Fibroblast of gingiva (primary cell): ENCODE measurements at places on chromosomes 2 and 18.

GRCh38 chr18:72155327-72155726 is 388.8 kb downstream of the CBLN2 start:
- peak; percentile 4 for DNase-seq

GRCh38 chr2:140542627-140543026 is 1588.2 kb downstream of the LRP1B start:
- no peak for DNase-seq

DNA sequence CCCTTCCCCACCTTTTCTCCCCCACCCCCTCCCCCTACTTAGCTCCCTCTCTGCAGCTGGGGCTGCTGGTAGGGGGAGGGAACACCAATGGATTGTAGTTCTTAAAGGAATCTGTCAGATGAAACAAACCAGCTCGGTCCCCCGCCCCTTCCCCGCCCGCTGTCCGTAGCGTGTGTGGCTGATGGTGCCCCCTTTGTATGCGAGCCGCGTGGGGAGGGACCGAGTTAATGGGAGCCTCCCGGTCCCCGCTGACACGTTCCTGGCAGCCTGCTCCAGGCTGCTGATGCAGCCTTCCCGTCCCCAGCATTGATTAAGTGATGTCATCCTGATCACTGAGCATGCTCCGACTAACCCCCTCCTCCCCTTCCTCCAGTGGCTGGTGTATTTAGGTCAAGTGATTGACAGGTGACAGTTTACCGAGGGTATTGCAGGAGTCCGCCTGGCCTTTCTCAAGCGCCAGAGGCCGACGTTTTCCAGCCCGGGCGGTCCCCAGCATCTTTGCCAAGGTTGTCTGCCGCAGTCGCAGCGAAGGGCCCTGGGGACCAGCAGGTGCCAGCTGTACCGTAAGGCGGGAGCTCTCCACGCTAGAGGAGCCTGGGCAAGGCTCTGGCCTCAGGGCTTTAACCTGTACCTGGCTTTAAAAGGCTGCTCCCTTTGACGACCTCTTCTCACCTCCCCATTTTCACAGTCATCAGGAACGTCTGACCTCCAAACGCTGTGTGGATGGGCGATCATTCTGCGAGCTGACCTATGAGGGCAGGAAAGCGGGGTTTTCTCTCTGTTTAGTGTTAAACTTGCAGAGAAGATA is 1.8 kb downstream of the KIF5C start:
- no peak for DNase-seq

DNA sequence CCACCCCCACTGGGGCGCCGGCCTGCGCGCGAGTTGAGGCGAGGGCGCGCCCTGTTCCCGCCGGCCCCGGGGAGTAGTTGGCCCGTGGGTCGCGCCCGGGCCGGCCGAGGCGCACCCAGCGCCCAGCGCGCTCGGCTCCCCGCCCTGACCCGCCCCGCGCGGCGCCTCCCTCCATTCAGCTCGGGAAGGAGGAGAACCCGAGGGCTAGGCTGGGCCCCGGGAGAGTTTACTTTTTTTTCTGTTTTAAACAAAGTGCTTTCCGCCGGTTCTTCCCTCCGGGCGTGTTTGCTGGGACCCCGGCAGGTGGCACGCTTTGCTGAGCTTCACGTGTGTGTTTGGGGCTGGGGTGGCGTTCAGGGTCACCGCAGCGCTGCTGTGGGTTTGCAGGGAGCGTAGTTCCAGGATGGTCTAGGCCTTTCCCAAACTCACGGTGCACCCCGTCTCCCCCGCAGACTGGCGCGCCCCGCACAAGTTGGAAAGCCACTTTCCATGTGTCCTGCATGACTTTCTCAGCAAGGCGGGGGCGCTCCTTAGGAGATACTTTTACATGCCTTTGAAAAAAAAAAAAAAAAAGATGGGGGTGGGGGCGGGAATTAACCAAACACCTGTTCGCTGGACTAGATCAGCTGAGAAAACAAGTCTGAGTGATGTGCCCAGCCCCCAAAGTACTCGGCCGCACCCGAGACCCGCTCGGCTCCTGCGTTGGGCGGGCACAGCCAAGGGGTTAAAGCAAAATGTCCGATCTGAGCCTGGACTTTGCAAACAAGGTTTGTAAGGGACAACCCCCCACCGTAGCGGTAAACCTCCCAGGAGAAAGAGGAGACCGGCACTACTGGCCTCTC is 825 bp downstream of the ITGA6 start:
- no peak for DNase-seq

GRCh38 chr2:13066676-13067075 is 349.9 kb downstream of the TRIB2 start:
- no peak for DNase-seq

- peak; percentile 90 for DNase-seq
These were observed 8.1 kb downstream of the LBH start for GRCh38 chr2:30239308-30239985.

DNA sequence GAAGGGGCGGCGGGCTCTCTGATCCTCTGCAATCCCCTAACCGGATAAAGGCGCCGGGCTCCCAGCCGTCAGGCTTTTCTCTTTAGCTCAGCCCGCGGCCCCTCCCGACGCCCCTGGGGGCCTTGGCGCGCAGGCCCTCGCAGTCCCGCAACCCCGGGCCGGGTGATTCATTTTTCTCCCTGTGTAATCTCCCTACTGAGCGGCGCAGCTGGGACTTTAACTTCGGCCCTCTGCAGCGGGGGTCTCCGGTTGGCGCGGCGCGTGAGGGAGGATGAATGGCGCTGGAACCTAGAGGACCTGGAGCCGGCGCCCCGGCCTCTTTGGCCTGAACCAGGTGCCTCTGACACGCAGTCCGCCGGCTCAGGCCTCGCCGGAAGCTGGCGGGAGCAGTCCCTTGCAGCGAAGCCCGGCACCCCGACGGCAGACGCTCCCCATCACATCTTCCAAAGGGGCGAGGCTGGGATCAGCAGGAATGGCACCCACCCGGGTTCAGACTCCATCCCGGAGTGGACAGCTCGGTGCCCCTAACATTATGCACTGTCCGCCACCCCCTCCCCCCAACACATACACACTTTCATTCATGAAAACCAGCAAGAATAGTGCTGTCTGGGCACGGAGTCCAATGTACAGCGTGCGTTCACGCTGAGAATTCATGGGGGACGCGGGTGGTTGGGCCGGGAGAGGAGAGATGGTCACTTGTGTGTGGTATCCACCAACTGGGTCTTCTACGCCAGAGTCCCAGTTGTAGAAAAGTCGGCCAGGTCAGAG is 1.2 kb downstream of the CNGA3 start:
- DNase-seq, result no peak

DNA sequence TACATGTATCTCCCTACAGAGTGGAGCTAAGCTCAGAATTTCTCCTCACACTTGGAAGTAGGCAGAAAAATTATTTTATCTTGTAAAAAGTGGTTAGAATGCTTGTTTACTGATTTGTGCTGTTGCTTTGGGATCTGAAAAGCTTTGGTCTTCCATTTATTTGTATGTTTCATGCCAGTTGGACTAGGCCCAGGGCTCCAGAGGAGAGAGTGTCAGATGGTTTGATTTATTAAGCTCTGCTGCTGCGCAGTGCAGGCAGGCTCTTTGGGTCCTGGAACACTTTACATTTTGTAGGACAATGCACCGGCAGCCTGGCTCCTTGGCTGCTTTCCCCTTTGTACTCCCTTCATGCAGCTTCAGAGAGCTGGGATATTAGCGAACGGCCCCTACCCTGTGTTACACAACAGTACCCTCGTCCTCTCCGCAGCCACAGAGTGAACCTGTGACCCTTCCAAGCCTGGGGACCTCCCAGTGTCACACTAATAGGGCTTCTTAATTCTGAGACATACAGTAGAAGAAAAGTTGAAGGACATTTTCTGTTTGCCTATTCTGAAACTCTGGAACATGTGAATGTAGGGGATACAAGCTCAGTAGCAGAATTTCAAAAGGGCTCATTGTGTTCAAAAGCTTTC is 56.7 kb upstream of the EML6 start:
- DNase-seq, result peak; percentile 63

- DNase-seq, result no peak
These were observed 72.6 kb upstream of the NOL4 start for GRCh38 chr18:34297287-34297686.

- peak; percentile 46 for DNase-seq
These were observed 762 bp downstream of the INO80C start for GRCh38 chr18:35497027-35497369.

DNA sequence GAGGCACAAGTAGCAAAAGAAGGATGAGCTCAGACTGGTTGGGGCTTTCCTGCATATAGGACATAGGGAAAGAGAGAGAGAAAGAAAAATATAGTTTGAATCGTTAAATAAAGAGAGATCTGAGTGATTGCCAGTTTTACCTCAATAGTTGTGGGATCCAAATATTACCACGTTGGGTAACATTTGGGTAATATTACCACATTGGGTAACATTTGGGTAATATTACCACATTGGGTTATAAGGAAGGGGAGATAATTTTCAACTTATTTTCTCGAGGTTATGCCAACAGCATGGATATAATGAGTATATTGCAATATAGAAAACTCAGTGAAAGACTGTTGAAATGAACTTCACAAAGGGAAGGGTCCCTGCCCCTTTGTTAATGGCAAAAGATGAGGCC is 20.7 kb downstream of the SP140 start:
- no peak for DNase-seq

DNA sequence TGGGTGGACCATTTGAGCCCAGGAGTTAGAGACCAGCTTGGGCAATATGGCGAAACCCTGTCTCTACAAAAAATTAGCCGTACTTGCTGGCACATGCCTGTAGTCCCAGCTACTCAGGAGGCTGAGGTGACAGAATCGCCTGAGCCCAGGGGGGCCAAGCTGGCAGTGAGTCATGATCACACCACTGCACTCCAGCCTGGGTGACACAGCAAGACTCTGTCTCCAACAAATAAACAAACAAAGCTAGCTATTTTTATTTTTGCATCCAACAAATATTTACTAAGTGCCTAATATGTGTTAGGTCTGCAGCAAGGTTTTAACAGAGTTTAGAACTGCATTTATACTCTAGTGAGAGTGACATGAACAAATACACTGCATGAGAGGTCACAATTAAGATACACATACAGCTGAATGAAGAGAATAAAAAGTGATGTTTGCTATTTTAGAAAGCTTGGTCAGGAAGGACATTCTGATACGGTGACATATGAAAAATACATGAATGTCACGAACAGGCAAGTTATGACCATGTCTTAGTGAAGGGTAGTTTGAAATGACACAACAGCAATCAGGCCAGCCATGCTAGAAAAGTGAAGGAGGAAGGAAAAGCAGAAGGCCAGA is 83.2 kb upstream of the FRZB start:
- DNase-seq, result peak; percentile 31

- no peak for DNase-seq
These were observed 20.1 kb downstream of the FIGN start for GRCh38 chr2:163715668-163716067.

DNA sequence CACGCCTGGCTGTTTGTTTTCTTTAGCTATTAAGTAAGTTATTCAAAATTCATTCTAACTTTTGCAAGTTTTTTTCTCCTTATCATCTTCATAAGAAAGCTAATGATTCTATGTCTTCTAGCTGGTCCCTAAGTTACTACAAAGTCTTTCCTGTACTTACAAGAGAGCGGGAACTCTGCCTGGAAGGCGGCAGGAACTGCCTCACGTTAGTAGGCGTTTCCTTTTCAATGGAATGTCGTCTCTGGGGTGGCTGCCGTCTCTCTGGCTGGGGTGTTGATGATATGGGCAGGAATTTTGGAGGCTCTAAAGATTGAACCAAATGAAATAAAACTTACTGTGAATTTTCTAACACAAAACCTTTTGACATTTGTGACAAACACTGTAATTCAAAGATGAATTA is 55.5 kb downstream of the PRELID3A start:
- DNase-seq, result no peak

GRCh38 chr18:55510809-55511208 is 77.2 kb downstream of the TCF4 start:
- DNase-seq, result peak; percentile 72

DNA sequence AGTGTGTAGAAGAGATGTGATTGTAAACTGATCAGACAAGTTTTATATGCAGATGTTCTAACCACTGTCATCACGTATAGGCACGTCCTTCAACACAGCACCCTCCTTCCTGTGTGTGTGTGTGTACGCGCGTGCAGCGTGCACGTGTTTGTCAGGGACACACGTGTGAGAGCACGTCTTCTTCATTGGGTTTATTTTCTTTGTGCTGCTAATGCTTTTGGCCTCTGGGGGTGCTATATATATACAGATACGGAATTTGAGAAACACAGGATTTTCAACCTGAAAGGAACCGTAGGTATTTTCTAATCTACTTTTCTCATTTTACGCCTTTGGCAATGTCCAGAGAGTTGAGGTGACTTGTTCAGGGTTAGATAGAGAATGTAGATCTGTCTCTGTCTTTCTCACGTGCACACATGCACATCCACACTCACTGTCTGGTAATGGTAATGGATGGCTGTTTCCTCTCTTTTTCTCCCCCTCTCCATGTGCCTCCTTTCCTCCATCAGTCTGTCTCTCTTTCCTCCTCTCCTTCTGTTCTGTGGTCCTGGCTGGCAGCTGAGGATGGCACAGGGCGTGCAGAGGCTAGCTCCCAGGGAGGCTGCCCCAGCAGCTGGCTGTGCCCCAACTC is 13.4 kb upstream of the CELF4 start:
- no peak for DNase-seq

DNA sequence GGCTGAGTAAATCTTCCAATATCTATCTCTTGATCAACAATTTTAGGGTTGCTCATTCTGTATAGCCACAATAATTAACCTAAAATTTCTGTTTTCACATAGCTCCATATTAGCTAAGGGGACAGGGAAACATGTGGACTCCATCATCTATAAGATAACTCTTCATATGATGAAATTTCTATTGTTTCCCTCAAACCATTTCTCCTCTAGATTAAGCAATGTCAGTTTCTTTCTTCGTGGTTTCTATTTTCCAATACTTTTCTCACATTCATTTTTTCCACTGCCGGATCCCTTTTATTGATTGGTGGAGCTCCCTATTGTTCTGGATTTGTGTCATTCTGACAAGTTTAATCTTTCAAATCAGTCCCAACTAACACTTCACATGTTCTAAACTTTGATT is 1221.3 kb upstream of the ZEB2 start:
- DNase-seq, result no peak

GRCh38 chr2:64325852-64326577 is 127.9 kb upstream of the LGALSL start:
- no peak for DNase-seq

GRCh38 chr2:16626497-16626896 is 39.1 kb downstream of the CYRIA start:
- peak; percentile 17 for DNase-seq

DNA sequence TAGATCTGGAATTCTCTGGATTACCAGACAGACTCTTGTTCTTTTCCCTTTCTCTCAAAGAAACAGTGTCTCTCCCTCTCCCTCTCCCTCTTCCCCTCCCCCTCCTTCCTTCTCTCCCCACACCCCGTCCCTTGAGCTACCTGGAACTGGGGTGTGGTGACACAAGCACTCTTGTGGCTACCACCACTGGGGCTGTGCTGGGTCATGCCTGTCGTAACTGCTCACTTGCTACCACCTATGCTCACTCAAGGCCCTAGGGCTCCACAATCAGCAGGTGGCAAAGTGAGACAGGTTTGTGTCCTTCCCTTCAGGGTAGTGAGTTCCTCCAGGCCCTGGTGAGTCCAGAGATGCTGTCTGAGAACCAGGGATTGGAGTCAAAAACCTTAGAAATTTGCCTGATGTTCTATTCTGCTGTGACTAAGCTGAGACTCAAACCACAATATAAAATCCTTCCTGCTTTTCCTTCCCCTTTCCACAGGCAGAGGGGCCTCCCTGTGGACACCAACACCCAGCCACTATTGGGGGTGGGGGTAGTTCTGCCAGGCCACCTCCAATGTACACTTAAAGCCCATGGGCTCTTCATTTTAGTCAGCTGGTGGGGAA is 70.8 kb downstream of the OXER1 start:
- DNase-seq, result no peak
